ENCODE measurements at places on chromosomes 3 and 15. TPM values are rescaled to one million over a fixed set of nuclear protein-coding genes. Genes with fewer than 3 reads are reported as not detected.
A peak's percentile ranks its signal among the peaks of the same experiment; 100 is the strongest.

- H3K27ac ChIP-seq = no peak overlapping the region
- H3K27me3 ChIP-seq = no peaks in the 10 kb centered on the region
- no peak for DNase-seq
- H3K4me3 ChIP-seq = no peak overlapping the region
Measured at GRCh38 chr3:156472684-156473083, 82.2 kb downstream of the SSR3 start.

DNA sequence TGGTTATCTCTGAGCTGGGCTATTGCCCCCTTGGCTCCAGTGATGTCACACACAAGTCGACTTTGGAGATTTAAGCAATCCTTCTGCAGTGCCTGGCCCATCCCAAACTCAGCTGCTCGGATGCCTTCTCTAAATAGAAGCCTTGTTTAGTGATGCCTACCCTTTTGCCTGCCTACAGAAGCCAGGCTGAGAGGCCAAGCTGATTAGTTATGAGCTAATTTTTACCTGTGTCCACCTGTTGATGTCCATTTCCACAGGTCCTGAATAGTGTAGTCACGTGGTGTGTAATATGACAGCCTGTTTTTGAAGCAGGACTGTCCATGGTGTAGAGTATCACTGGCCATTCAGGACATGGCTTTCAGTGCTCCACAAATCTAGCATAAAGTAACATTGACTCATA lies 45.5 kb downstream of the SSUH2 start:
- H3K27ac ChIP-seq = no peak overlapping the region
- no peak for DNase-seq
- no peak overlapping the region for H3K4me3 ChIP-seq
- H3K36me3 ChIP-seq = no peaks in the 10 kb centered on the region

GRCh38 chr15:25688166-25688565 lies 175.0 kb downstream of the ATP10A start:
- H3K27me3 ChIP-seq = no peaks in the 10 kb centered on the region
- no peak overlapping the region for H3K4me3 ChIP-seq
- no peaks in the 10 kb centered on the region for H3K36me3 ChIP-seq

- no peaks in the 10 kb centered on the region for H3K36me3 ChIP-seq
- H3K4me1 ChIP-seq = peaks cover 9% of the 10 kb centered on the region
- H3K4me3 ChIP-seq = peak overlapping the region; percentile 97
- H3K27me3 ChIP-seq = no peaks in the 10 kb centered on the region
- peak; percentile 77 for DNase-seq
Measured at GRCh38 chr3:69740103-69741021, 1.1 kb downstream of the MITF start.

DNA sequence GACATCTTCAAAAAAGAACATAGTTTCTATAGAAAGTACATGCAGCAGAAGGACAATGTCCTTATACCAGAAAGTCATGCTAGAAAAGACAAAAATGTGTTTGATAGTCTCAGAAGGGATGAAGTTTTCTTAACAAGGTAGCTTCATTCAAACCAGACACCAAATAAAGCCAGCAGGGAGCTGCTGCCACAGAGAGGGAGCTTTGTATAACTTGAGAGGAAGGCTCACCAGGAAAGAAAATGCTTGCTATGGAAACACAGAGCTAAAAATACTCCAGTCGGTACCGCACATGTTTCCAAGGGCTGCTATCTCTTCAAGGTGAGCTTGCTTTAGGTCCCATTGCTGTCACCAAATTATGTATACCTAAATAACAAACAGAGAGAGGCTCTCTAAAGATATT lies 1074.8 kb upstream of the ALCAM start:
- no peak overlapping the region for H3K4me3 ChIP-seq
- no peaks in the 10 kb centered on the region for H3K36me3 ChIP-seq
- no peak overlapping the region for H3K27ac ChIP-seq

The C3orf20 gene
- total RNA-seq = 0.07 TPM

- no peak overlapping the region for H3K27ac ChIP-seq
- peaks cover 12% of the 10 kb centered on the region for H3K4me1 ChIP-seq
- peaks cover 23% of the 10 kb centered on the region for H3K27me3 ChIP-seq
- H3K4me3 ChIP-seq = no peak overlapping the region
- DNase-seq = no peak
Measured at GRCh38 chr15:66038387-66039116, 169.3 kb downstream of the RAB11A start.

GRCh38 chr15:45399381-45400212 lies 21.3 kb upstream of the GATM start:
- H3K27ac ChIP-seq = no peak overlapping the region
- no peaks in the 10 kb centered on the region for H3K36me3 ChIP-seq
- H3K4me1 ChIP-seq = peaks cover 11% of the 10 kb centered on the region
- H3K4me3 ChIP-seq = no peak overlapping the region

DNA sequence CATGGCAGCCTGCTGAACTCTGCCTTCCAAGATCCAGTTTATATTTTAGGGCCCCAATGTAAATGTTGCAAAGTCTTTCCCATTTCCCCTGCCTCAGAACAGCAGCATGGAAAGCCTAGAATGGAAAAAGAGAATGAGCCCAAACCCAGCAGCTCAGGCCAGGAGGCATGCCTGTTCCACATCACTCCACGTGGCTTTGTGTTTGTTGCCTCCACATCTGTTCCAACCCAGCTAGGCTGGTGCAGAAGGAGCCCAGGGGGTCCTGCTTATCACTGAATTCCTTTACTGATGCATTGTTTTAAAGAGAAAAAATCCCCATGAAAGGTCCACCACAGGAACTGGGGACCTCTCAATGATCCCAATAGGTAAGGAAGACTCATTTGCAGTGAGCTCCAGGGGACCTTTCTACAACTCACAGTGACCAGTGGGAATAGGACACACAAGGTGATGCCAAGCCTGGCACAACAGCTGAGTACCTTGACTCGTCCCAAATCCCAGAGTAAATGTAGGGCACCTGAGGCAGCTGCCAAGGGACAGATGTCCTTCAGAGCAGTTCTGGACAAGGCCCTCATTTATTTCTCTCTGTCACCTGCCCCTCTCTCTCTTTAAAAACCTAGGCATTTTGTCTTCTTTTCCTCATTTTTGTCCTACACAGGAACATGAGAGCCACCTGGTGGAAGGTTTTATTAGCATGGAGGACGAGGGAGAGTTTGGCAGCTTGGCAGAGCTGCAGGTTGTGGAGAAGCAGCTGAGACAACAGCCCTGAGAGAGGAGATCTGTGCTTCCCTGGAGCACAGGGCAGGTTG lies 41.7 kb upstream of the ADAMTS17 start:
- H3K27ac ChIP-seq = no peak overlapping the region
- no peak overlapping the region for H3K4me3 ChIP-seq
- DNase-seq = peak; percentile 47
- H3K27me3 ChIP-seq = no peaks in the 10 kb centered on the region
- H3K36me3 ChIP-seq = no peaks in the 10 kb centered on the region

DNA sequence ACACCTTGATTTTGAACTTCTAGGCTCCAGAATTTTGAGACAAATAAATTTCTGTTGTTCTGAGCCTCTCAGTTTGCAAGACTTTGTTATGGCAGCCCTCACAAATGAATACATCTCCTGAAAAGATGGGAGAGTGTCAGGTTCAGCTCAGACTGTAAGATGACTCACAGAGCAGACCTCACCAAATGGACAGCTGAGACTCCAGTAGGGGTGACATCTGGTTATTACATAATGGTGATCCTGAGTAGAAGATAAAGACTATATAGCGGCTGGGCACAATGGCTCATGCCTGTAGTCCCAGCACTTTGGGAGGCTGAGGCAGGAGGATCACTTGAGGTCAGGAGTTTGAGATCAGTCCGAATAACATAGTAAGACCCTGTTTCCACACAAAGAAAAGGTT lies 26.2 kb upstream of the MTMR14 start:
- H3K4me1 ChIP-seq = no peaks in the 10 kb centered on the region
- H3K27me3 ChIP-seq = no peaks in the 10 kb centered on the region
- H3K36me3 ChIP-seq = no peaks in the 10 kb centered on the region
- H3K27ac ChIP-seq = no peak overlapping the region
- no peak overlapping the region for H3K4me3 ChIP-seq

GRCh38 chr3:135917076-135917475 lies 48.5 kb upstream of the PPP2R3A start:
- no peaks in the 10 kb centered on the region for H3K27me3 ChIP-seq
- DNase-seq = no peak
- H3K27ac ChIP-seq = no peak overlapping the region
- H3K4me1 ChIP-seq = no peaks in the 10 kb centered on the region
- no peak overlapping the region for H3K4me3 ChIP-seq

DNA sequence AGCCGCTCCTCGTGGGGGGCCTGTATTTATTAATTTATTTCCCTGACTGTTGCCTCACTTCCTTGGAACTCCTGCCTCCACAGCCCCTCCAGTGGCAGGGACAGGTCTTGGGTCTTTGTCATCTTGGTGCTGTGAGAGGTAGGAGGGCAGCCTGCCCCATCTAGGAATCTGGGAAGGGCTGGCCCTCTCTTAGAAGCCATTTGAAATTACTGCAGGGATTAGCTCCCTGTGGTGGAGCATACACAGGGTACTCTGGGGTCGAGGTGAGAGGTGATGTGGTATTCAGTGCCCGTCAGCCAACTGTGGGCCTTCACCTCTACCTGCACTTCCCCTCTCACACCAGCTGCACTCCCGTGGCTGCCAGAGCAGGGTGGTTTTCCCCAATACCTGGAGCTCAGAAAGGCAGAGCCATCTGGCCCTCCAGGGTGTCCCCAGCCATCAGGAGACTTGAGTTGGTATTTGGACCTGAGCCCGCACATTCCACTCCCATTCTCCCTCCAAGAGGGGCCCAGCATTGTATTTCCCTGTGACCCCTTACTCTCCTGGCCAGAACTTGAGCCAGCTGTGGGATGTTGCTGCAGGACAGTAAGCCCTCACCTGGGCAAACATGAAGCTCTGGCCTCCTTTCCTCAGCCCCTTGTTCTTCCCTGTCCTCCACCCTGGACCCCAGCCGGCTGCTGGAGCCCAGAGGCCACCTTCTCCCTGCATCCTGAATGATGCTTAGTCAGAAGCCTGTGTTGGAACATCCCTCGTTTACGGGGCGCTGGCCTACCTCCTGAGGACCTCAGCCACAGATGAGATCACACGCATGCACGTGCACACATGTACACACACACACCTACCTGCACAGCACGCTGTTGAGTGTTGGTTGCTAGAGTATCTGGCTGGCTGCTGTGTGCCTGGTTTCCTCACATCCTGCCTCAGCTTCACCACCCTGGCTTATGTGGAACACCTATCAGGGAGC lies 2.0 kb upstream of the JMJD7 start:
- H3K4me3 ChIP-seq = no peak overlapping the region
- no peak for DNase-seq
- no peaks in the 10 kb centered on the region for H3K27me3 ChIP-seq

The ARPP21 gene
- total RNA-seq = not detected
